ENCODE measurements at places on chromosomes 16 and 17. TPM values are rescaled to one million over a fixed set of nuclear protein-coding genes. Genes with fewer than 3 reads are reported as not detected.

DNA sequence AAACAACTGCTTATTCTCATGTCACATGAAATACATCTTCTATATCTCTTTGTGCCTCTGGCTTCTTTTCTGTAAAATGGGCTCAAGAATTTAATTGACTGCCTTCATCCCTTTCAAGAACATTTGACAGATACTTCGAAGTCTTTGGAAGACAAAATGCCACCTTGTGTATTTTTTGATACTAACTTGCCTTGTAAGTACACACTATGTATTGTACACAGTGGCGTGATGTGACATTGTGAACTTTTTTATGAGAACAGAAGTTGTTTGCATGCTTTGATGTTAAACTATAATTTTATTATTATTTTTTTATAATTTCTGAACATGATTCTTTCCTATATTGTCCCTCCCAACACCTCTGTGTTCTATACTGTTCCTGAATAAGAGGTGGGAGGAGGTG is 73.7 kb downstream of the MAP2K4 start:
- no peak overlapping the region for H3K4me3 ChIP-seq
- H3K27me3 ChIP-seq, result no peaks in the 10 kb centered on the region
- no peaks in the 10 kb centered on the region for H3K4me1 ChIP-seq
- DNase-seq, result no peak

C1QTNF8 gene
- total RNA-seq, result not detected

DNA sequence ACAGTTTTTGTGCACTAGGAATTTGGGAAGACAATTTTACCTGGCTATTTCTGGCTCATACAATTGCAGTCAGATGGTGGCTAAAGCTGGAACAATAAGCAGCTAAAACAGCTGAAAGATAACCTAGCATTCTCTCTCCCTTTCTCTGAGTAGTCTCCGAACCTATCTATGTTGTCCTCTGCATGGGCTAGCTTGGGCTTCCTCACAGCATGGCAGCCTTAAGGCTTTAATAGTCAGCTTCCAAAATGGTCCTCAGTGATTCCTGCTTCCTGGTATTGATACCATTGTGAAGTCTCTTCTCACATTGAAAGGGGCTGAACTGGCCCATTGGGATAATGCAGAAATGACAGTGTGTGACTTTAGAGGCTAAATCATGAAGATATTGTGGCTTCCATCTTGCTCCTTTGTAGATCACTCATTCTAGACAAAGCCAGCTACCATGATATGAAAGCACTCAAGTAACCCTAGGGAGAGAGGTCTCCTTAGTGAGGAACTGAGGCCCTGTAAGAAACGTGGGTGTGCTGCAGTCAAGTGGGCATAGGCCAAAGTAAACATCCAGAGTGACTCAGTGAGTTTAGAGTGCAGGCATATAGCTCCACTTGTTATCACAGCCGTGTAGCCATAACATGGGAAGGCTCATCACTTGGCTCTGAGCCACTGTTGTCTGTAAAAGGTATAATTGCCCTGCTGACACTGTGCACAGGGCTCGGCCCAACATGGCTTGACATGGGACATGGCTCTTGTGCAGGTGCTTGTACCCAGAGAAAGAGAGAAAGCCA is 5.5 kb upstream of the VKORC1 start:
- H3K27ac ChIP-seq, result no peak overlapping the region
- no peaks in the 10 kb centered on the region for H3K27me3 ChIP-seq
- no peak overlapping the region for H3K4me3 ChIP-seq
- no peaks in the 10 kb centered on the region for H3K36me3 ChIP-seq

DNA sequence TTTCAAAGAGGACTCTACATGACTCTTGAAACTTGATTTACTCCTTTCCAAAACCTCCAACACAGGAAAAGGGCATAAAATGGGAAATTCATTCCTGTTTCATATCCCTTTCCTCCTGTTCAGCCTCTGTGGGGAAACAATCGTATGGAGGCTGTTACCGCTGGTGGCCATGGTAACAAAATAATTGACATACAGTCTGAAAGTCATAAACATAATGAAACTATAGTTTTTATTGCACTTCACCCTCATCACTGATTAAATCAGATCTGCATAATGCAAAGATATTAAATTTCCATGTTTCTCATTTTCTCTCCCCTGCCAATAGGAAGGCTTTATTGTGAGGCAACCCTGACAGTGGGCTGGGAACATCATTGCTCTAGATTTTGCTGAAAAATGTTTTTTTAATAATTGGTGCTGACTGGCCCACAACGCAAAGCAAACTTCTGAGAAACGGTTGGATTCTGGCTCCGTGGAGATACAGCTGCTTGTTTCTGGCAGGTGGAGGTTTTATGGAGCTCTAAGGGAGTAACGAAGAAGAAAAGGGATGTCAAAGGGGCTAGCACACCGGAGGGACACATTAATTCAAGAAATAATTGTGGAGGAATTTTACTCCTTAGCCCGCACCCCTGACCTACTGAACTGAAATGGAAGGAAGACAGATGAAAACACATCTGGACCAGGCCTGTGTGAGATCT is 154.2 kb upstream of the SHISA6 start:
- no peaks in the 10 kb centered on the region for H3K4me1 ChIP-seq
- no peak overlapping the region for H3K27ac ChIP-seq
- no peak overlapping the region for H3K4me3 ChIP-seq
- no peak for DNase-seq
- no peaks in the 10 kb centered on the region for H3K36me3 ChIP-seq
